ENCODE measurements at places on chromosomes 12 and 14.
A peak's percentile ranks its signal among the peaks of the same experiment; 100 is the strongest.

DNA sequence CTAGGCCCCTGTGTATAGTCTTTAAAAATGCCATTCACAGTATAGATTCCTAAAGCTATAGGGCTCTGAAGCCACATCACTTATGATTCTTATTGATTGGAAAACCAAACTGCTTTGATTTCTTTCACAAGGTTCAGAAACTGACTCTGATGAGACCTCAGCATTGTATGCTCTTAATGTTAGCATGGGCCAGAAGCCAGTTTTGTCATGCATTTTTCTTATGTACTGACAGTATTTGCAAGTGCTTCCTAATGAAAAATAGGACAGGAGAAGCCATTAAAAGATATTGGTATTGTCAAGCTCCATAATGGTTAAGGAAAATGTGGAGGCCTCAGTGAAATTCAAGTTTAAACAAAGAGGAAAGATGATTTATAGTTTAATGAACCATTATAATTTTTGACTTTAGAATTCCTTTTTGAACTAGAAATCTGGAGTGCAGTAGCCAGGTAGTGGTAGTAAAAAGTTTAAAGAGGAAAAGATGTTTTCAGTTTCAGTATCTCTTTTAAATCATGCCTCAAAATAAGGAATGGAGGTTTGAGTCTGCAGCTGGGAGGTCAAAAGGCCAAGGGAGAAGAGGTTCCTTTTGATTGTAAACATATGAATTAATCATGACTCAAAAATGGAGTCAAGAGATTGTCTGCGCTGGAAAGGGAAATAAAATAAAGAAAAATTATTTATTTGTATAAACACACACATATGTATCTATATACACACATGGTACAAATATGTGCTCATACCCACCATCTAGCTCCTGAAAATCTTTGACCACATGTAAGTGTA is 388.1 kb upstream of the PRICKLE1 start:
- no peak for DNase-seq

- peak; percentile 43 for DNase-seq
These were observed 787 bp downstream of the HECTD4 start for GRCh38 chr12:112381406-112381882.

DNA sequence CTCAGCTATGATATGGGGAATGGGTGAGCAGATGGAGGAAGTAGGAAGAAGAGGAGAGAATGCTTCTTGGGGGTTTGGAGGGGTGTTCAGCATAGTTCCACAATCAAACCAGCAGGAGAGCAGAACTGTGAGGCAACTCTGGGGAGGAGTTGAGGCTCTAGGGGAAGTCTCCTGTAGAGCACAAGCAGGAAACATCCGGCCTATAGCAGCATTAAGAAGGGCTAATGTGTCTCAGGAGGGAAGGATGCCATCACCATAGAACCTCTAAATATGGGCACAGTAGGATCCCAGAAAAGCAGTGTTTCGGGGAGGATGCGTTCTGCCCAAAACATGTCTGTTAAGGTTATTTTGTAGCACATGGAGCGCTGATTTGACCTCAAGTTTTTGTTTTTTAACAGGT is 8.4 kb upstream of the SALL2 start:
- no peak for DNase-seq

DNA sequence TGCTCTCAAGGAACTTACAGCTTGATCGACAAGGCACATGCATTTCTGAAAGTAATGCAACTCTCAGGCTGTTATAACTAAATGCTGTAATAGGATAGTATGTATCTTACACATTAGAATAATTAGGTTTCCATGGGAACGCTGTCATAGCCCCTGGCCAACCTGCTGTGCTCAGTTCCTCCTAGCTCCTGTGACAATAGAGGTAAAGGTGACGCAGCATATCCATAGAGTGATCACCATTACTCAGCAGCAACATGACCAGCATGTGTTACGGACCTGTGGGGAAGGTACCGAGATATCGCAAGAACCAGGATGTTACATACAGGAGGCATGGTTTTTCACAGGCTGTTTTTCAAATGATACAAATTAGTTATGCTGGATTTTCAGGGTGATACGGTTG is 150.7 kb downstream of the CAND1 start:
- DNase-seq = no peak
